Activated CD8-positive, alpha-beta memory T cell treated with anti-CD3 and anti-CD28 coated beads for 24 hours (primary cell): ENCODE measurements at places on chromosomes 1 and 21.

DNA sequence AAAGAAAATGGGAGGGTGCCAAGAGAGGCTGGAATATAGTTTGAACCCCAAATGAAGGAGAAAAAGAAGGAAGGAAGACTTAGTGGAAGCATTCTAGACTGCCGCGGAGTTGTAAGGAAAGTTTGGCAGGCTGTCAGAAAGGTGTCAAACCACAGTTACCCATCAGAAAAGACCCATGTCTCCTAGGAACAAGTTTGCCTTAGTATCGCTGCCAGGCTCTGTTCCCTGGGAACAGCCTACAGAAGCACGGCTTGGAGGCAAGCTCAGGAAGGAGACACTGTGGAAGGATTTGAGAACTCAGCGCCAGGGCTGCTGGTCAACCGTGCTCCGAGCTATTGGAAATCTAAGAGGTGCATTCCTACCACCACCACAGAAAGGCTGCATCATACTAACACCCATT lies 197.4 kb downstream of the RRAGC start:
- no peak for DNase-seq

- DNase-seq = peak; percentile 37
Measured at GRCh38 chr1:206792939-206793607, 20.8 kb upstream of the IL10 start.

DNA sequence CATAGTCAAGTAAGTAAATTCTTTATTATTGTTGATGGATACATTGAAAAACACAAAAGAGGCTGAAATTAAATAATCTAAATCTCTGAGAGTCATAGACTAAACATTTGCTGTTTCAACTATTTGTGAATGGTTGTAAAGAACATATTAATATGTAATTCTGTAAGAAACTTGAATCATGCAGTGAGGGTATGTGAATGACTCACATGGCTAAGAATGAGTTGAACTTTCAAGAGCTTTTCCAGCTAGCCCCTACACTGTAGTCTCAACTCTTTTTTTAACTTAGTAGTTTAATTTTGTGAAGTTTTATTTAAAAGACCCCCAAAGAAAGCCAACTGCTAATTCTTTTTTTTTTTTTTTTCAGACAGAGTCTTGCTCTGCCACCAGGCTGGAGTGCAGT lies 588.1 kb downstream of the DPYD start:
- DNase-seq = no peak

GRCh38 chr1:26221094-26221493 lies 12.9 kb upstream of the CEP85 start:
- DNase-seq = no peak

DNA sequence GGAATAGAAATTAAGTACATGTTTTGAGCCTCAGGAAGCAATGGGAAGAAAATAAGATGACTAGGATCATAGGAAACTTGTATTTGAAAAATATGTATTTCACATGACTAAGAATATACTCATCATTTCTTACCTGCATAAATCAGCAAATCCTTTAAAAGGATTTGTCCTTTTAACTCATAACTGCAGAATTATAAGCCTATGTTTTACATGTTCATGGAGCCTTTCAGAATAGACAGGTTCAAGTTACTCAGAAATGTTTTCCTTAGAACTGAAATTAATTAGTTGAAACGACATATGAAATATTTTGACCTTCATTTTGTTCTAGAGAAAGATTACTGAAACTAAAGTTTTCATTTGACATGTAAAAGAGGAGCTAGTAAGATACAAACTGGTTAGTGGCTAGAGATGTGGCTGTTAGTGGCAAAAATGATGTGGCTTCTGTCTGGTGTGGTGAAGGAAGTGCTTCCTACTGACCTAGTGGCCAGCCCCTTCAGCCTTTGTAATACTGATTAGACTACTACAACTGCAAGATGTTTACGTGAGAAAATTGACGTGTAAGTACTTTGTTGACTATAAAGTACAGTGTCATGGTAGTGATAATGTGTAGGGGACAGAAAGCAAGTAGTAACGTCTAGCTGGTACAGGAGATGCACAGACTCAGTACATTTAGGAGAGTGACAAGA lies 54.7 kb downstream of the PACC1 start:
- no peak for DNase-seq

- DNase-seq = no peak
Measured at GRCh38 chr1:201636510-201636971, 97.6 kb downstream of the NAV1 start.

GRCh38 chr1:201859424-201859823 lies 29.3 kb upstream of the SHISA4 start:
- no peak for DNase-seq

- peak; percentile 67 for DNase-seq
Measured at GRCh38 chr1:12052008-12052573, 11.0 kb upstream of the TNFRSF8 start.

- no peak for DNase-seq
Measured at GRCh38 chr1:3869751-3870301, 12.6 kb downstream of the DFFB start.

DNA sequence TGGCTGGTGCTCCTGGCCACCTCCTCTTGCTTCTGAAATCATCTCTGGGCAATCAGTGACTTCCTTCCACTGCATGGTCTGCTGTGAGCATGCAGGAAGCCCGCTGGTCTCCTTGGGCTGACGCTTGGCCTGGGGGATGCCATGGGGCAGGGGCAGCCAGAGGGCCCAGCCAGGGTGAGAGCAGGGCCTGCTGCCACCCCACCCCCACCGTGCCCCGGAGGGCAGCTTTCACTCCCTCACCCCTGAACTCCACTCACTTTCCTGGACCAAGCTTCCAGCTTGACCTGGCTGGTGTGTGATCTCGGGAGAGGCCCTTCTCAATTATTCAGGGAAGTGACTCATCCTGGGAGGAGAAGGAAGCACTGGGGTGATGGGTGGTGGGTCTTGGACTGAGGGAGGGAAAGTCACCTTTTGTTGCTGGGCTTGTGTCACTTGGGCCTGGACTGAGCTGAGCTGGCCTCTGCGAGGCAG lies 270.2 kb upstream of the CSF3R start:
- DNase-seq = no peak

- DNase-seq = no peak
Measured at GRCh38 chr1:80047791-80048190, 1041.3 kb upstream of the ADGRL4 start.

- no peak for DNase-seq
Measured at GRCh38 chr1:214808845-214809460, 206.0 kb downstream of the CENPF start.

- DNase-seq = no peak
Measured at GRCh38 chr1:77424236-77424635, 142.4 kb downstream of the AK5 start.

DNA sequence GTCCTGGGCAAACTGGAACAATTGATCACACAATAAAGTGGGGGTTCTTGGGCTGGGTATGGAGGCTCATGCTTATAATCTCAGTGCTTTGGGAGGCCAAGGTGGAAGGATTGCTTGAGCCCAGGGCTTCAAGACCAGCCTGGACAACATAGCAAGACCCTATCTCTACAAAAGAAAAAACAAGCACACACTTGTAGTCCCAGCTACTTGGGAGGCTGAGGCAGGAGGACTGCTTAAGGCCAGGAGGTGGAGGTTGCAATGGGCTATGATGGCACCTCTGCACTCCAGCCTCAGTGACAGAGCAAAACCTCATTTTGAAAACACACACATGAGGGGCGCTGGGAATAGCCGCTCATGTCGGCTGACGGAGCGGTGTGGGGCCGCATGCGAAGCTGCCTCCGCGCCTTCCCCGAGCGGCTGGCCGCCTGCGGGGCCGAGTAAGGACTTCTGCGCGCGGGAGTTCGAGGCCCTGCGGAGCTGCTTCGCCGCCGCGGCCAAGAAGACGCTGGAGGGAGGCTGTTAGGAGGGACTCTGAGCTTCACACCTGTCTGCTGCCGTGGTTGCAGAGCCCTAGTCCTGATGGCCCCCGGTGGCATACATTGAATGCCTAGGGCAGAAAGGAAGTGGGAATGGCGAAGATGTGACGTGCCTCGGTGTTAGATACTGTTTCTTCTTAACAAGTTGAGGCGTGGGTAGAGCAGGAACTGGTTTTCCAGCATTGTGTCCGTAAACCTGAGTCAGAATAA lies 59.5 kb downstream of the ACBD3 start:
- DNase-seq = no peak

- no peak for DNase-seq
Measured at GRCh38 chr1:103002005-103002404, 106.3 kb downstream of the COL11A1 start.

GRCh38 chr1:39184354-39184818 lies 20.1 kb upstream of the MACF1 start:
- DNase-seq = no peak

DNA sequence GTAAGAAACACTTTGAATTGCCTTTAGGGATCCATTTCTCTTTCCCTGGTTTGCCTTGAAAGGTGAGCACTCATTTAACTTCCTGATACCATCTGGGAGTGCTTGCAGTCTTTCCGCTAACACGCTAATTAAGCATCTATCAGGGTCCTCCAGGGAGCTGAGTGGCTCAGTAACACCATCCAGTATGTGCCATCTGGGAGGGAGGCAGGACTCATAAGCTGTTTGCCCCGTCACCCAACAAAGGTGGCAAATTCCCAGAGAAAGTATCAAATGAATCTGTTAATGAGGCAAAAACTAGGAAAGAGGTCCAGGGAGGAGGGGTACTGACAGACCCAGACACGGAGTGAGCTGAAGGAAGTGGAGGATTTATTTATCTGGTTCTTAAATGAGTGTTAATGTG lies 430.9 kb downstream of the HLX start:
- DNase-seq = no peak

- no peak for DNase-seq
Measured at GRCh38 chr1:2340086-2340917, 51.1 kb downstream of the MORN1 start.

- DNase-seq = no peak
Measured at GRCh38 chr1:1124786-1125642, 9.1 kb upstream of the C1orf159 start.

GRCh38 chr21:36698385-36698980 lies 432 bp upstream of the SIM2 start:
- DNase-seq = no peak

GRCh38 chr1:97508653-97509218 lies 412.1 kb downstream of the DPYD start:
- no peak for DNase-seq

DNA sequence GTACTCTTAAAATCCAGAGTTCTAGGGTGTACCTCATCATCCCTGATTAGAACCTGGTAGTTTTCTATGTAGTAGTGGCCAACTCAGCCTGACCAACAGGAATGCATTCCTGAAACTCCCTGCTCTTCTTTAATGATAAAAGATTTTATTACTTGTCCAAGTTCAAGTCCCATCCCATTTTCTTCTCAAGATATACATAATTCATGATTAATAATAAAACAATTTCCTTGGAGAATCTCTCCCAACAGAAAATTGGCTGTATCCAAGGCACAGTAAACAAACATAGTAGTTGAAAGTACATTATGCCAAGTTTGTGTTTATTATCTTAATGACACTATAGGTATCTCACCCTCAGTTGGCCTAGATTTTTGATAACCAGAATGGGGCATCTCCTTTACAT lies 714.1 kb upstream of the ADAMTS5 start:
- no peak for DNase-seq

- no peak for DNase-seq
Measured at GRCh38 chr1:101302831-101303511, 66.2 kb downstream of the S1PR1 start.

DNA sequence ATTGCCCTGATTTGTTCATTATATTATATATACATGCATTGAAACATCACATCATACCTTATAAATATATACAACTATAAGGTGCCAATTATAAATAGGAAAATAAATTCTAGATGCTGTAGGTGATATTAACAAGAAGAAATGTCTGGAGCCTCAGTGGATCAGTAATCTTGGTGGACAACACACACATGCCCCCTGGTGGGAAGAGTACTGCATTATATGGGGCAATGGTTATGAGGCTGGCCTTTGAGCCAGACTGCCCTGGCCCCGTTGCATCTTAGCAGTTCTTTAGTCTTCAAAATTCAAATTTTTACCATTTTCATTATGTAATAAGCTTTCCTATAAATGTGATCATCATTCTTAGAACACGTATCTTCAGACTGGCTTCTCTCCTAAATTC lies 335.0 kb upstream of the GREM2 start:
- no peak for DNase-seq

DNA sequence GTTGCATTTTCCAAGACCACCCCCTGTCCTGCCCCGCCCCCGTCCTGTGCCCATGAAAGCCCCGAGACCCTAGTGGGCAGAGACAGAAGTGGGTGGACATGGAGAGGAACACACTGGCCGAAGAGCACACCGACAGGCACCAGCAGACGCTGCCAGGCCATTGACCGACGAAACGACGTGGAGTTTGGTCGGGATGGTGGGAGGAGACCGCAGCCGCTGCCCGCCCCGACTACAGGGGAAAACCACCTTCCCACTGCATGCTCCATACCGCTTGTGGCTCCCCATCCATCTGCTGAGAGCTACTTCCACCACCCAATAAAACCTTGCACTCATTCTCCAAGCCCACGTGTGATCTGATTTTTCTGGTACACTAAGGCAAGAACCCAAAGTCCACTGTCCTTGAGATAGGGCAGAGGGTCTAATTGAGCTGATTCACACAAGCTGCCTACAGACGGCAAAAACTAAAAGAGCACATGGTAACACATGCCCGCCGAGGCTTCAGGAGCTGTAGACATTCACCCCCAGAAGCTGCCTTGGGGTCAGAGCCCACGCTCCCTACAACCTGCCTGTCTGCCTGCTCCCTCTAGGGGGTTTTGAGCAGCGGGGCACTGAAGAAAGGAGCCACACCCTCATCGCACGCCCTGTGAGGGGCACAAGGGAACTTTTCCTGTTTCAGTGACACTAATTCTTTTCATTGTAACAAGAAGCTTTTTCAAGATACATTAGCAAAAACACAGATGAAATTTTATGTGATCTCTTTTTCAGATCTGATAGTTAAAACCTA lies 81.2 kb upstream of the RAB3GAP2 start:
- DNase-seq = no peak

DNA sequence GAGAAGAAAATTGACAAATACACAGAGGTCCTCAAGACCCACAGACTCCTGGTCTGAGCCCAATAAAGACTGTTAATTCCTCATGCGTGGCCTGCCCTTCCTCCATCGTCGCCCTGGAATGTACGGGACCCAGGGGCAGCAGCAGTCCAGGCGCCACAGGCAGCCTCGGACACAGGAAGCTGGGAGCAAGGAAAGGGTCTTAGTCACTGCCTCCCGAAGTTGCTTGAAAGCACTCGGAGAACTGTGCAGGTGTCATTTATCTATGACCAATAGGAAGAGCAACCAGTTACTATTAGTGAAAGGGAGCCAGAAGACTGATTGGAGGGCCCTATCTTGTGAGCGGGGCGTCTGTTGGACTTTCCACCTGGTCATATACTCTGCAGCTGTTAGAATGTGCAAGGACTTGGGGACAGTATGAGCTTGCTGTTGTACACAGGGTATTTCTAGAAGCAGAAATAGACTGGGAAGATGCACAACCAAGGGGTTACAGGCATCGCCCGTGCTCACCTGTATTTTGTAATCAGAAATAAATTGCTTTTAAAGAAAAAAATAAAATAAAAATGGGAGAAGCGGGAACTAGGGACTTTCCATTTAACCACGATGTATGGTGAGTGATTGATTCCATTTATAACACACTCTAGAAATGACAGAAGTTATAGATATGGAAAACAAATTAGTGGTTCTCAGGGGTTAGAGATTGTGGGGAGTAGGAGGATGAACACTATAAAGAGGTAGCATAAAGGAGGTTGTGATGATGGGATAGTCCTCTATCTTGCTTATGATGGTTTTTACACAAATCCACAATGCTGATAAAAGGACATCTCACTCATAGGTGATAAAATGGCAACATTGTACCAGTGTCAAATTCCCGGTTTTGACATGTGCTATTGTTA lies 244.7 kb downstream of the MRPL39 start:
- DNase-seq = no peak
